ENCODE measurements at places on chromosomes 2 and 18.

- peaks cover 26% of the 10 kb centered on the region for H3K36me3 ChIP-seq
- H3K27me3 ChIP-seq: no peaks in the 10 kb centered on the region
- peak; percentile 83 for DNase-seq
Measured at GRCh38 chr2:10331702-10332401, 29.1 kb downstream of the HPCAL1 start.

DNA sequence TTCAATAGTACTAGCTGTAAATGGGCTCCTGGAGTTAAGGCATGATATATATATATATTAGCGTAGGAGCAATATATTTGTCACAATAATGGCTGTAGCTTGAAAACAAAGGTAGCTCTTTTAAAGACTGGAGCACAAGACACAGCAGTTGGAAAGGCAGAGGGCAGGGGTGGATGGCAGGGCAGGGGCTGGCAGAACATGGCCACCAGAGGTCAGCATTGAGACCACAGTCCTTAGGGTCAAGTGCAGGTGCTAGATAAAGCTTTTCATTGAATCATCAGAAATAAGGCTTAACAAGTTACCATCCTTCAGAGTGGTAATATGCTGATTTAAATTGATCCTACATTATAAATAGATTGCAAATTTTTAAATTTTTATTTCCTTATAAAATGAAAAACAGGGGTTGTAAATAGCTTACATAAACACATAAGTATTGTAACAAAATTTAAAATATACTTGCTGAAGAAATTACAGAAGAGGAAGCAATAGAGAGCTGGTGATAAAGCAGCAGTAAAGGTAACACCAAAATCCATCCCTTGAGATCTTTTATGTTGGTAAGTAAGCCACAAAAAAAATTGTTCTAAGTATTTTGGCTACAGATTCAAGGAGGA, 161.2 kb upstream of the PIEZO2 start:
- H3K4me1 ChIP-seq: peaks cover 6% of the 10 kb centered on the region
- H3K36me3 ChIP-seq: no peaks in the 10 kb centered on the region
- no peak overlapping the region for H3K27ac ChIP-seq

- H3K27ac ChIP-seq: no peak overlapping the region
- peaks cover 3% of the 10 kb centered on the region for H3K27me3 ChIP-seq
- H3K36me3 ChIP-seq: no peaks in the 10 kb centered on the region
- no peak for DNase-seq
- no peak overlapping the region for H3K4me3 ChIP-seq
- H3K4me1 ChIP-seq: no peaks in the 10 kb centered on the region
Measured at GRCh38 chr2:235162082-235162836, 210.4 kb downstream of the SH3BP4 start.

DNA sequence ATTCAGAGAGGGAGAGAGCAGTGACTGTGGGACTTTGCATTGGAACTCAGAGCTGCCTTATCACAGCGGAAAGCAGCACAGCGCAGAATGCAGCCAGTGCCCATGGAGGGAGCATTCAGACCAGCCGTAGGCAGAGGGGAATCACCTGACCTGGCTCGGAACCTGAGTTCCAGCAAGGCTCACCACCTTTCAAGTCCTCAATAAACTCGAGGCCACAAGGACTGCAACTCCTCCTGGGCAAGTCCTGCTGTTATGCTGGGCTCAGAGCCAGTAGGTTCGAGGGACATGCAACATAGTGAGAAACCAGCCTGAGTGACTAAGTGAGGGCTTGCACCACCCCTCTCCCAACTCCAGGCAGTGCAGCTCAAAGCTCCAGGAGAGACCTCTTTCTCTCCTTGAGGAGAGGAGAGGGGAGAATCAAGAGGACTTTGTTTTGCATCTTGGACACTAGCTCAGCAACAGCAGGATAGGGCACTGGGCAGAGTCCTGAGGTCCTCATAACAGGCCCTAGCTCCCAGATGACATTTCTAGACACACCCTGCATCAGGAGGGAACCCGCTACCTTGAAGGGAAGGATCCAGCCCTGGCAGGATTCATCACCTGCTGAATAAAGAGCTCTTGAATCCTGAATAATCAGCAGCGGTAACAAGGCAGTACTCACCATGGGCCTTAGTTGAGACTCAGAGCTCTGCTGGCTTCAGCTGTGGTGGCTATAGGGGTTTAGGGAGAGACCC, 136.8 kb upstream of the OTOS start:
- H3K27me3 ChIP-seq: peaks cover 40% of the 10 kb centered on the region
- no peaks in the 10 kb centered on the region for H3K36me3 ChIP-seq
- no peak overlapping the region for H3K4me3 ChIP-seq
- H3K27ac ChIP-seq: no peak overlapping the region
- no peaks in the 10 kb centered on the region for H3K4me1 ChIP-seq

DNA sequence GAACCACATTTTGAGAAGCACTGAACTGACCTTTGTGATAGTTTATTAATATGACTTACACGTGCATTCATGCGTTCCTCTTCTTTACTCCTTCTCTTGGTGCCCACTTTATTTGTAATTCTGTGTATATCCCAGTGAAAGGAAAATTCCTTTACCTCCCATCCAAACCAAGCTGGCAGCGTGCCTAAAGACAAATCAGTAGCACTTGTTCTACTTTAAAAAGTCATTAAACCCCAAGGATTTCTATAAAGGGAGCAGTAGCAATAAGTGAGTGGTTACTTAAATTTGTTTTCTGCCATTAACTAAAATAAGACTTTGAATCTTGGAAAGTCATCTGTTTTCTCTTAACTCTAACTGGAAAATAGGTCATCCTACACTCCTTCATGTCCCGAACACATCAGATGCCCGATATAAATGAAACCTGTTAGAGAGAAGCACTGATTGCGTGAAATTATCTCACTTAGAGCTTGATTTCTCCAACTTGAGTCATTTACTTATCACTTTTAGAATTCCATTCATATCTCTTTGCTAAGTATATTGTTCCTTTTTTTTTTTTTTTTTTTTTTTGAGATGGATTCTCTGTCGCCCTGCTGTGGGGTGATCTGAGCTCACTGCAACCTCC, 10.7 kb downstream of the PIK3C3 start:
- peaks cover 37% of the 10 kb centered on the region for H3K36me3 ChIP-seq
- H3K27ac ChIP-seq: no peak overlapping the region
- DNase-seq: no peak
- no peaks in the 10 kb centered on the region for H3K27me3 ChIP-seq

DNA sequence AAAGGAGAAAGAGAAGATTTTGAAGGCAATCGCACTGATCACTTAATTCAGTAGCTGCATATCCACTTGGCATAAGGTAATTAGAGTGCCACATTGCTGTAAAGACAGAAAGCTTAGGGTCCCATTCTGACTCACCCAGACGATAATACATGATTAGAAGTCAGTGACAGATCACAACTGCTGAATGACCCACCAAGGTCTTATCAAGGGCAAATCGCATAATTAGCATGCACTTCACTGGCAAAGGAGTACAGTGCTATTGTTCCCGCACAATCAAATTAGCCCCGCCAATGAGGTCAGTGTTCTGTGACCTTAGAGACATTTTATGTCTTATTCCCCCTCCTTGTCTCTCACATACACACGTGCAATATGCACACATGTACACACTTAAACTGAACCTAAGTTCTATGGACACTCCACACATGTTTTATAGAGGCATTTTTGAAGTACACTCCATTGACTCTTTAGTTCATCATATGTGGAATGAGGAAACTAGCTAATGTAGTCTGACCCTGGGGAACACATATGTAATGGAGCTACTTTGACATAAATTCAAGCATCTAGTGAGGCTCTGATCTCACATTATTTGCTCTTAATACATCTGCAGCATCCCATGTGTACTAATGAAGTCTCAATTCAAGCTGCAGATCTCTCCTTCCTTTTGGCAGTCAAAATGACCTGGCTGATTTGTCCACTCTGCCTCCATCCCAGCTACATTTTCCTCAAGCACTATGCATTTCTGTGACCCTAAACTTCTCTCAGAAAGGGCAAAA, 673.8 kb upstream of the FANCL start:
- no peaks in the 10 kb centered on the region for H3K36me3 ChIP-seq
- H3K27ac ChIP-seq: no peak overlapping the region
- H3K4me3 ChIP-seq: no peak overlapping the region
- H3K27me3 ChIP-seq: no peaks in the 10 kb centered on the region

GRCh38 chr2:182621810-182622209, 94.2 kb upstream of the DNAJC10 start:
- no peaks in the 10 kb centered on the region for H3K27me3 ChIP-seq
- no peak for DNase-seq
- no peaks in the 10 kb centered on the region for H3K36me3 ChIP-seq
- no peaks in the 10 kb centered on the region for H3K4me1 ChIP-seq
- no peak overlapping the region for H3K27ac ChIP-seq
- H3K4me3 ChIP-seq: no peak overlapping the region

DNA sequence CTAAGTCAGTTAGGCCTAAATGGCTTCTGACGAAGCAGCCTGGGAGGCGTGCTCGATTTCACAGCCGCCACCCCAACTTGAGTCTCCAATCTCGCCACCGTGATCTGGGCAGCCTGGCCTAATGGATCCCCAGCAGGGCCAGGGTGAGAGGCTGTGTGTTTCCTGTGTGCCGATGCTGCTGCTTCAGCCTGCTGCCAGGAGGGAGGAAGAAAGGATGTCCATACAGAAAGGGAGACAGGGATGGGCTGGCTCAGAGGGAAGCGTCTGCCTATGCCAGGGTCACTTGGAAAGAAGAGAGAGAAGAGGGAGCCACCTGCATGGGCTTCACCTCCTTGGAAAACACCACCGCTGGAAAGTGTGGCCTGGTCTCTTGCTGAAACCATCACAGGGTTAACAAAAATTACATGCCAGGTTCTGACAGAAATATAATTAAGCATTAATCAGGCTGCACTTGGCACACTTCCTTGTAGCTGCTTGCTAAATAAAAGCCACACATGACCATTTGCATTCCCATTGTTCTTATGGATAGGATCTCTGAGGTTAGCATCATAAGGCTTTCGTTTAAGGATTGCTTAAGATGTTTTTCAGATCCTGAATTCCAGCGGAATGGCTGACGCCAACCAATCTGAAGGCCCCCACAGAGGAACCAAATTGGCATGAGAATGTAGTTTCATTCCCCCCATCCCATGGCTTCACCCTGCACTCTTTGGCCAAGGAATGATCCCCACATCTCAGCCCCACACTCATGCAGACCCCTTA, 108.8 kb upstream of the SLC1A4 start:
- no peak overlapping the region for H3K4me3 ChIP-seq
- peaks cover 5% of the 10 kb centered on the region for H3K4me1 ChIP-seq
- no peaks in the 10 kb centered on the region for H3K36me3 ChIP-seq
- peaks cover 15% of the 10 kb centered on the region for H3K27me3 ChIP-seq
- no peak overlapping the region for H3K27ac ChIP-seq
- no peak for DNase-seq

DNA sequence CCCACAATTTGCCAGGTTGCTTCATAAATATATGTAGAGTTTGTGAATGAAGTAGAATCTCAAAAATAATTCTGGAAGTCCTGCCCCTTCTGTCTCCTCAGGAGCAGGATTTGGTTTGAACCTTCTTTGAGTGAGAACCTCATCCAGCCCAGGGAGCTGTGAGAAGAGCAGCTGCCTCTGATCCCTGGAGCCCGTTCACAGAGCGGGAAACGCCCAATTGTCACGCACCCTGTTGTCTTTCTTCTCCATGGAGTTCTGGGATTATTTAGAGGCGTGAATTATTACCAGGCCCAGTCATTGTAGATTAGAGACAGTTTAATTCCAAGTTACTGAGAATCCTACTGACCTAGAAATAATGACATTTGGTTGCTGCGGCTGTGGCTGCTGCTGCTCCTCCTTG, 66.1 kb downstream of the TPO start:
- no peak for DNase-seq
- H3K27ac ChIP-seq: no peak overlapping the region
- H3K4me3 ChIP-seq: no peak overlapping the region
- no peaks in the 10 kb centered on the region for H3K4me1 ChIP-seq
- H3K36me3 ChIP-seq: no peaks in the 10 kb centered on the region
- peaks cover 2% of the 10 kb centered on the region for H3K27me3 ChIP-seq

- peaks cover 74% of the 10 kb centered on the region for H3K36me3 ChIP-seq
- H3K27ac ChIP-seq: no peak overlapping the region
- no peak for DNase-seq
- no peak overlapping the region for H3K4me3 ChIP-seq
- H3K4me1 ChIP-seq: peaks cover 10% of the 10 kb centered on the region
Measured at GRCh38 chr2:227539465-227539956, 59.2 kb upstream of the SCYGR2 start.

DNA sequence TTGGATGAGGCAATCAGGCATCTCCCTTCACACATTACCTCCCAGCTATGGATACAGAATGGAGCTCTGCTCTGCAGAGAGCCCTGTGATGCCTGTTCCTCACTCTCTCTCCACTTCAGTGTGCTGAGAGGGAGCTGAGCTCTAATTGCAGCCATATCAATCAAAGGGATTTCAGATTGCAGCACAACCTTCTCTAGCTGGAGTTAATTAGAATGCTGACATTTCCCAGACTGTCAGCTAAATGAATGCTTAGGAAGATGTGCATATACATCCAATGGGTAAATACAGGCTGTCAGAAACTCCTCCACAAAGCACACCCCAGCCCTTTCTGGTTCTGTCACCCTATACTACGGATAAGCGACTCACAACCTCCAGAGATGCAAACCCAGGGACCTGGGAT, 402.6 kb downstream of the EIPR1 start:
- H3K36me3 ChIP-seq: no peaks in the 10 kb centered on the region
- H3K4me3 ChIP-seq: no peak overlapping the region
- no peak overlapping the region for H3K27ac ChIP-seq
- no peaks in the 10 kb centered on the region for H3K4me1 ChIP-seq
- no peak for DNase-seq
- no peaks in the 10 kb centered on the region for H3K27me3 ChIP-seq

DNA sequence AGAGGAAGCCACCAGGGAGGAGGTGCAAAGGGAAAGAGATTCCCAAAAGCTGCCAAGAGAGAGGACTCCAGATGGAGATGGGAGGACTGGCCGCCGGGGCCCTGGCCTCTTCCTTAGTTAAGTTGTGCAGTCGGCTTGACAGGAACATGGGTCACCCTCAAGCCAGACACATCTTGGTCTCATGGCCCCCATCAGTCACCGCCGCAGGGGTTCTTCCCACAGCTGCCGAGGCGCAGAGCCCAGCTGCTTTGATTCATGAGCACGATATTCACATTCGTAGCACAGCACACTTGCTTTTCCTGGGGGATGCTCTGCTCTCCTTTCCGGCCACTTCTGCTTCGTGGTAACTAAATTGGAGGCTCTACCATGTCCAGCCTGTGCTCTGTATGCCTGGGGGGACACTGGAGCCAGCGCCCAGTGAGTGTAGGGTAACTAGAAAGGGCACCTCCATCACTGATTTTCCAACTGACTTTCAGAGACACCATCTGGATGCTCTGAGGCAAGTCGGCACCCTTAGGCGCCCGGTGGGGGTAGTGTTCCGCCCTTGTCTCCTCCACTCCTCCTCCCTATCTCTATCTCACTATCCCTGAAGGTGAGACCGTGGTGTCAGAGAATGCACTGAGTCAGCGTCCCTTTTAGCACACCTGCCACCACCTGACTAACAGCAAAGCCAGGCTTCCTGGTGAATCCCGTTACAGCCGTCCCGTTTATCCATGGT, 13.3 kb downstream of the TWIST2 start:
- peaks cover 4% of the 10 kb centered on the region for H3K27me3 ChIP-seq
- H3K36me3 ChIP-seq: no peaks in the 10 kb centered on the region
- DNase-seq: no peak
- no peak overlapping the region for H3K4me3 ChIP-seq

GRCh38 chr18:48616484-48617255, 77.8 kb downstream of the CTIF start:
- H3K27me3 ChIP-seq: no peaks in the 10 kb centered on the region
- no peak overlapping the region for H3K27ac ChIP-seq
- no peaks in the 10 kb centered on the region for H3K4me1 ChIP-seq
- no peaks in the 10 kb centered on the region for H3K36me3 ChIP-seq
